SJSA1 (cell line): ENCODE measurements at places on chromosomes 5 and 9.

GRCh38 chr9:35406183-35406959 lies 83.5 kb upstream of the RUSC2 start:
- no peak for DNase-seq

GRCh38 chr5:68181039-68181599 lies 34.4 kb upstream of the PIK3R1 start:
- no peak for DNase-seq

DNA sequence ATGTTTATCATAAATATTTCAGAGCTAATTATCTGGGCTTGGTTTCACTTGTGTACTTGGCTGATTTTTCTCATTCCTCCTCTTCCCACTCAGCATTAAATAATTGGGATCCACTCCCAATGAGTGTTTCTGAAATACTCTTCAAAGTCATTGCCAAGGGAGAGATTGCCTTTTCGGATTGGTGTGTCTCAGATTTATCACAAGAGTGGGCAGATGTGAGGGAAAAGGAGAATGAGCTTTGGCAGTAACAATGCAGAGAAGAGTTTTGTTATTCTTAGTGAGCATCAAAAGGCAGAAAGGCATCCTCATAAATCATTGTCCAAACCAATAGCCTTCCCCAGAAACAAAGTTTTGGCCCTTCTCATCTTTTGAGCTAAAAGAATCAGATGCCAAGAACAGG lies 79.2 kb downstream of the SEMA5A start:
- DNase-seq, result no peak

- no peak for DNase-seq
These were observed 166.3 kb upstream of the ZNF608 start for GRCh38 chr5:124912638-124913328.

DNA sequence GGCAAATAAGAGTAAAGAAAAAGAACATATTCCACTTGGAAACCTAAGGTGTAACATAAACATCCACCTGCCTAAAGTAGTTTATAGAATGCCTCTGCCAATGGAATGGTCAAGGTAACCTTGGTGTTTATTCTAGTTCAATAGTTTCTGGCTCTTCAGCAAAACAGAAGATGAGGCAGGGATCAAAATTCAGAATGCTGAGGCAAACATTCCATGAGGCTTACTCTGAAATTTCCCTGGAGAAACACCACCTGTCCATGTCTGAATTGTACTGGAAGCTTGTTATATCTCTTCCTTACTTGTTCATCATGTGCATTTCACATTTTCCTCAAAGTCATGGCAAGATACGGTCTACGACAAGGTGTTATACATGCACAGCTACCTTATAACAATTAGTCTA lies 1862.4 kb upstream of the ACO1 start:
- no peak for DNase-seq

- no peak for DNase-seq
These were observed 45.2 kb downstream of the ENC1 start for GRCh38 chr5:74595143-74595925.

DNA sequence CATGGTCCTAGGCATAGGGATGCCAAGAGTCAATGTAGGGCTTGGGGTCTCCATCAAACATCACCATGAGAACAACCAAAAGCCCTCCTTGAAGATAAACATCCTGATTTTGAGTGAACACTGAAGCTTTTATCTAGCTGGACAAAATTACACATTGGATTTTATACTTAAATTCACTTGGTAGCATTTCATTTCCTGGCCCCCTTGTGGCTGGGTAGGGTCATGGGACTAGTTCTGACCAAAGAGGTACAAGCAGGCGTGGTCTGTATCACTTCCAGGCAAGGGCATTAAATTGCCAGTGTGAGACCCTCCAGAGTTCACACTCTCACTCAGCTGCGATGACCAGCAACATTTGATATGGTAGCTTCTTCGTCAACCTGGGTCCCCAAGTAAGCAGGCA lies 320.3 kb downstream of the ACTL7B start:
- no peak for DNase-seq

GRCh38 chr9:42396318-42396717 lies 212.9 kb downstream of the SPATA31A6 start:
- DNase-seq, result no peak

DNA sequence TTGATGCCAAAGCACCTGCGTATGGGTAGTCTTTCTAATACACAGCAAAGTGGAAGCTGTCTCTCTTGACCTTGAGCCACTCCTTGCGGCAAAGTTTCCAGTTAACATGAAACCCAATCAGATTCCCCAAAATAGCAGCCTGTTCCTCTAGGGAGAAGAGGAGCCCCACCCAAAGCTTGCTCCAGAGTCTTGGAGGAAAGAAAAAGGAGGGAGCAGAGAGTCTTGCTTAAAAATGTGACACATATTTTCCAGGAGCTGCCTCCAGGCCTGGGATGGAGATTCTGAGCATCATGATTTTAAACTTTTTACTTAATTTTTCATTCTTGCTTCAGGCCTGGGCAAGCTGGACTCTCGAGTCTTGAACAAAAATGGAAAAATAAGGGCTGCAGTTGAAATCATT lies 223.5 kb upstream of the TNC start:
- no peak for DNase-seq

DNA sequence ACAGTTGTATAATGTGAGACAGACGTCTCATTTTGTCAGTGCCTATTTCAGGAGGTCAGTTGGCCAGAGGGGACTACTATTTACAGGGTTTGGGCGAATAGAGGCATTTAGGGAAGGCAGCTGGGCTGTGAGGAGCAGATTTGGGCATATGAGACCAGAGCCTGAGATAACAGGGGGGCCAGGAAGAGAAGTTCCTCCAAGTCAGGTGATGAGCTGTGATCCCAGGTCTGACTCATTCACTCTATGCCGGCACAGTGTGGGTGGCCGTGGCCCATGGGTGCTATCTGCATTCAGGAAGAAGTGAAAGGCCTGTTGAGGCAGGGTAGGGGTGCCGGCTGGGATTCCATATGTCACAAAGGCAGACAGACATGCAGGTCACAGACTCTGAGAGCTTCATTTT lies 142.8 kb downstream of the PDZD2 start:
- no peak for DNase-seq

DNA sequence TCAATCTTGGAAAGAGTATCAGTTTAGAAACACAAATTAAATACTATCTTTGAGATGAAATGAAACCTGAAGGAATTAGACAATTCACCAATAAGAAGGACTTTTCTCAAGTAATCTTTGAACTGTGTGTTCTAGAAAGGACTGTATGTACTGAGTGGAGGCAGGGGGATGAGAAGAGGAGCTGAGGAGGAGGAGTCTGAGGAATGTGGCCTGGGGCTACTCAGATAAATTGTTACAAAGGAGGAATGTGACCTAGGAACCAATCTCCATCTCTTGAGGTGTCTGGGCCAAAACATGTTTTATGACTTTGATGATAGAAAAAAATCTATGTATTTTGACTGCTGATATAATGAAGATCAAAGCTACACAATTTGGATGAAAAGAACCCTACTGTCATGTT lies 124.3 kb upstream of the ANKRD55 start:
- no peak for DNase-seq

DNA sequence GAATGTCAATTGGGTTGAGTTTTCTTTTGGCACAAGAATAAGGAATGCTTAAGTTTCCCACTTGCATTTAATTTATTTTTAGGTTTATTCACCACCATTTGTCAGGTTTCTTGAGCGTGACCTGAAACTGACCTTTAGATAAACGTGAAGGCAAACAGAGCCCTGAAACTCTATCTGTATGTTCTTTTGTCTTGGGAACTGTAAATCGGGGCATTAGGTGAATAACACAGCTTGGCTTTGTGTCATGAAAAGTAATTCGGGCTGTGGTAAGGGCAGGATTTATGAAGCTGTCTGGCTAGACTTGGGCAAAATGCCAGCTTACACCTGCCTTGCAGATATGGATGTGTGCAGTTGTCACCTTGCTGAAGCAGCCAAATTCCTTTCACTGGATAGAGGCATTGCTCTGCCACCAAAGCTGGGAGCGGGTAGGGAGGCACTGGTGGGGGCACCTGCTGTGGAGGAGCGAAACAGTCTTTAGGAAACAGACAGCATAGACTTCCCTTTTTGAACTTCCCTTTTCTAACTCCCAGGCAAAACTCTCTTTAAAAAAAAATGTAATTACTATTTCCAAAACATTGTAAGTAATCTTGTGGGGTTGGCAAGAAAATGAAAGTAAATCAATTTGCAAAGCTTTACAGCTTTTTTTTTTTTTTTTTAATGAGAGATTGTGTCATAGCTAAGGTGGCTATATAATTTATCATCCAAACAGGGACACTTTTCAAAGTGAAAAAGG lies 545.2 kb downstream of the CSNK1G3 start:
- no peak for DNase-seq

DNA sequence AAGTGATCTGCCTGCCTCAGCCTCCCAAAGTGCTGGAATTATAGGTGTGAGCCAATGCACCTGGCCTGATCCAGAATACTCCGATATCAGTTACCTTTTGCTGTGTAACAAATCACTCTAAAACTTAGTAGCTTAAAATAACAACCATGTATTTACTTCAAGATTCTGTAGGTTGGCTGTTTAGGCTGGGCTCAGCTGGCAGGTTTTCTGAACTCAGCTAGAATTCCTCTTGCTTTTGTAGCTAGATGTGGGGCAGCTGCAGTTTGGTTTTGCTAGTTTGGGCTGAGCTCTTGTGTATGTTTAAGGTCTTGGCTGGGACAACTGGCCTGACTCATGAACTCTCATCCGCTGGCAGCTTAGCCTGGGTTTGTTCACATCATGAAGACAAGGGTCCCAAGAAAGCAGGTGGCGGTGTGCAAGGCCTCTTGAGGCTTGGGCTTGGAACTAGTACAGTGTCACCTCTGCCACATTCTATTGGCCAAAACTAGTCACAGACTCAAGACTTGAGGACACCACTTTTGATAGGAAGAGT lies 138.3 kb upstream of the SHB start:
- no peak for DNase-seq

DNA sequence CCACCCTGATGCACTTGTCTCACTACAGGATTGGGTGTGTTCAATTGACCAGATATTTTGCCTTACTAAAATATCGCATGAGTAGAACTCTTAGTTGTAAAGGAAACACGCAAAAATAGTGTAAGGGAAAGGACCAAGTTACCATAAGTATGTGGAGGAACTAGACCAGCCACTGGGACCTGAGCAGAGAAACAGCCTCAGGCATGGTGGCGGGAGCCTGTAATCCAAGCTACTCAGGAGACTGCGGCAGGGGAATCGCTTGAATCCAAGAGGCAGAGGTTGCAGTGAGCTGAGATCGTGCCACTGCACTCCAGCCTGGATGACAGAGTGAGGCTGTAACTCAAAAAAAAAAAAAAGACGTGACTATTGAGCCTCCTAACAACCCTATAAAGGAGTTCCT lies 117.9 kb upstream of the SPATA31C2 start:
- no peak for DNase-seq

- DNase-seq, result no peak
These were observed 786 bp downstream of the PCDHB3 start for GRCh38 chr5:141101059-141101458.

DNA sequence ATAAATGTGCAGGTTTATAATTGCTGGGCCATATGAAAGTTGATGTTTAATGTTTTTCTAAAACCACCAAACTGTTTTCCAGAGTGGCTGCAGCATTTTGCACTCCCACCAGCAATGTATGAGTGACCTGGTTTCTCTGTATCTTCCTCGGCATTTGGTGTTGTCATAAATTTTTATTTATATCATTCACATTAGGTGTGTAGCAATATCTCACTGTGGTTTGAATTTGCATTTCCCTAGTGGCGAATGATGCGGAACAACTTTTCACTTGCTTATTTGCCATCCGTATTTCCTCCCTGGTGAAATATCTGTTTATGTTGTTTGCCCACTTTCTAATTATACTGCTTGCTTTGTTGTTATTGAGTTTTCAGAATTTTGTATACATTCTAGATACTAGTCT lies 295.7 kb upstream of the TUT7 start:
- DNase-seq, result no peak

GRCh38 chr9:104872656-104873488 lies 55.1 kb downstream of the ABCA1 start:
- peak; percentile 90 for DNase-seq

- no peak for DNase-seq
These were observed 18.5 kb downstream of the ZSWIM6 start for GRCh38 chr5:61350535-61350934.
